Activated T-helper 1 cell treated with anti-CD3 and anti-CD28 coated beads, Interleukin-12 subunit alpha, Interleukin-12 subunit beta, Interleukin-2, Interleukin-4 antibody, amounts not matched to agents 30 ng/mL and 10 ng/mL and 1 ng/mL, durations not matched to agents 14 hours and 24 hours and 36 hours (primary cell): ENCODE measurements at places on chromosomes 1 and 21. TPM values are rescaled to one million over a fixed set of nuclear protein-coding genes. Genes with fewer than 3 reads are reported as not detected.

- DNase-seq, result no peak
Measured at GRCh38 chr21:37669249-37669648, 247.0 kb downstream of the KCNJ6 start.

- no peak for DNase-seq
Measured at GRCh38 chr1:241424480-241424971, 67.5 kb upstream of the RGS7 start.

TSACC gene
- total RNA-seq, result 0.81 TPM in 1 of 2 replicates, not detected in the other

DNA sequence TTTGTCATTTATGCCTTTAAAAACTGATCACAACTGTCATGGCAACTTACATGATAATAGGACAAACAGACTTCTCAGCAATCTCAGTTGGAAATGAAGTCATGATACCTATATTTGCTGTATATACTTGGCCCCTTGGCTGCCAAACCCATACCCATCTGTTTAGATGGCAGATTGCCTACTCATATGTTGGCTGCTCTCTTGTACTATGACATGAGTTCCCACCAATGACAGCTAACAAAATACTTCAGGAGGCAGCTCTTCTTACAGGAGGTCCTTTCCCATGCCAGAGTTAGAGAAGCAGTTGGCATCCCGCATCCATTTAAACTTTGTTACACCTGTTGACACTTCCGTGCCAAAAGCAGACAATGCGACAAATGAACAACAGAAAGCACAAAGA is 603.1 kb upstream of the ADGRL2 start:
- no peak for DNase-seq

DNA sequence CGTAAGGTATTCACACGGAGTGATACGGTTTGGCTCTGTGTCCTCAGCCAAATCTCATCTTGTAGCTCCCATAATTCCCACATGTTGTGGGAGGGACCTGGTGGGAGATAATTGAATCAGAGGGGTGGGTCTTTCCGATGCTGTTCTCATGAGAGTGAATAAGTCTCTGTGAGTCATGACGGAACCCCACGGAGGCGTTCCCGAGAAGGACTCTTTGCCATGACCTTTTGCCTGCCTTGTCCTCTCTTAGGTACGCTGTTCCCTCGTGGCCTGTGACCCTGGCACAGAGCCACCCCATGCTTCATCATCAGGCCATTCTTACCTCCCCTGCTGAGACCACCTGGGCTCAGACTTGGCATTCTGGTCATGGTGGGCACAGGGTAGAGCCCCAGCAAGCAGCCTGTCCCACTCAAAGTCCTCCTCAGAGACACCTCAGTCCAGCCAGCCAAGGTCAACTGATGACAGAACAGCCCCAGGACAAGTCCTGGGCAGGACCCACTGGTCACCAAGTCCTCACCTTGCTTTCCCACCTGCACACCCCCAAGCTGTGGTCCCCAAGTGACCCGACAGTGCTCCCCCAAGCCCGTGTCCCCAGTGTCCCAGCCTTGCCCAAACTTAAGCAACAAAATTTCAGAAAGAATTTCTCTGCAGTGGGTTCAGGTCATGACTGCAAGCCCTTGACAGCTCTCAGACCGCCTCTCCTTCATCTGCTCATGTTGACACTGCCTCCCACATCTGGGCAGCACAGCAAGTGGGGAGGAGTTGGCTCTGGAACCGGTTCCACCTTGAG is 158.4 kb downstream of the ACTL8 start:
- DNase-seq, result no peak

DNA sequence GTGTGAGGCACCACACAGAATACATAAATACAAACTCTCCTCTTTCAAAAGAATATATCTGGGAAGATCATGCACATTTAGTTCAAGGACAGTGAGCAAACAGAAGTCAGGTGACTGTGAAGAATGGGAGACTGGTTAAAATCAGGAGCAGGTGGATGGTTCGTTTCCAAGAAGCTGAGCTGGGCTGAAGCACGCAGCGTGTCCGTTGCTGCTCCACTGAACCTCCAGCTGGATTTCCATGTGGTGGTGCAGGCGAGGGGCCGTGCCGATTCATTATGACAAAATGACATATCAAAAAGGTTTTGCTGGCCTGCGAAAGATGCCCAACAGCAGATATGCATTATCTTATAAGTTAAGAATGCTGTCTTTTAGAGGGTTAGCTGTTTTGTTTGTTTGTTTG is 66.0 kb downstream of the OLIG1 start:
- DNase-seq, result no peak

HJV gene
- total RNA-seq, result not detected in 2 replicates

DNA sequence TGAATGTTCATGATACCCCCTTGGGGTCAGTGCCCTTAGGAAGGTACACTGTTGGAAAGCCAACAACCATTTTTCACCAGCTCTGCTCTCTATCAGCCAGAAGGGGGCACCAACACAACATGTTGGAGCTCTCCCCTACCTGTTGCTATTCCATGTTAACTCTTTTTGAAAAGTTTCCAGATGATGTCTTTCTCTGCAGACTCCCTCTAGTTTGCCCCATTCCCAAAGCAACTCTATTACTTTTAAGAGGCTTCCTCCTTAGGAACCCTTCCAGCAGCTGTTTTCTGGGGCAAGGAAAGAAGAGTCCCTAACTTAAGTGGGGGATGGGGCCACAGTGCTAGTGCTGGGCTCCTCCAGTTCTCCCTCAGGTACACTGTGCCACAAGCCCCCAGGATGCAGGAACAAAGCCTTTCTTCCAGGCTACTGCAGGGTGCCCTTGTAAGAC is 22.9 kb upstream of the NDC1 start:
- DNase-seq, result peak; percentile 18

GRCh38 chr1:51378871-51379270 is 48.5 kb upstream of the TTC39A start:
- DNase-seq, result no peak

DNA sequence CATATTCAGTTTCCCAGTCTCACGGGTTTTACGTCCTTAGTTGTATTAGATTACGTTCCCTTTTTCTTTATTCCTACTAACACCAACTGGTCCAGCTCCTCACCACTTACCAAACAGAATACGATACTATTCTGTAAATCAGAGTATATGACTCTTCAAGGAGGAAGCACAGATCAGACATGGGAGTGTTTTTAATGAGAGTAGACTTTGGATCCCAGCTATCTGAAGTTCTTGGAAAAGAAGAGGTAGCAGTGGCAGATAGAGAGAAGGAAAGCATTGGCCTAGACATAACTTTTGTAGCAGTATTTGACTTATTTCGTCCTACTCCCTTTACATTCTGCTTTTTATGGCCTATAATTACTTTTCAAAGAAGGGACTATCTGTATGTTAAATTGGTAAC is 24.1 kb upstream of the PLA2G4A start:
- DNase-seq, result no peak

FLAD1 gene
- 69.2 and 74.3 TPM in 2 replicates for total RNA-seq

GRCh38 chr1:205989786-205990185 is 13.4 kb downstream of the RAB7B start:
- no peak for DNase-seq

- no peak for DNase-seq
Measured at GRCh38 chr1:240766831-240767230, 154.9 kb upstream of the GREM2 start.

CFHR4 gene
- not detected in 2 replicates for total RNA-seq

GRCh38 chr1:246428542-246429308 is 78.4 kb downstream of the SMYD3 start:
- DNase-seq, result peak; percentile 2

DNA sequence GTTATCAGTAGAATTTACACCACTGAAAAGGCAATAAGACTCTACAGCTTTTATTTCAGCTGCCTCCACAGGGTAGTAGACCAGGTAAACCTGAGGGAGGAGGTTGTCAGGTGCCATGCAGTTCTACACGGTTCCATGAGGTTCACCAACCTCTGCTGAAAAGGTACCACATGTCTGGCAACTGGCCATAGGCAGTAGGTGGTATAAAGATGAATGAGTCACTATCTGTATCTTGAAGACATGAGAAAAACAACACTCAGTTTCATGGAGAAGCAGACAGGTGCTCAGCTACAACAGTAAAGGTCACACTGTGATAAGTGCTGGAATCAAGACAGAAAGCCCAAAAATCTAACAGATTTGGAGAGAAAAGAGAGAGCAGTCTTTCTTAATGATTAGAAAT is 145.4 kb downstream of the PTGER3 start:
- no peak for DNase-seq

DNA sequence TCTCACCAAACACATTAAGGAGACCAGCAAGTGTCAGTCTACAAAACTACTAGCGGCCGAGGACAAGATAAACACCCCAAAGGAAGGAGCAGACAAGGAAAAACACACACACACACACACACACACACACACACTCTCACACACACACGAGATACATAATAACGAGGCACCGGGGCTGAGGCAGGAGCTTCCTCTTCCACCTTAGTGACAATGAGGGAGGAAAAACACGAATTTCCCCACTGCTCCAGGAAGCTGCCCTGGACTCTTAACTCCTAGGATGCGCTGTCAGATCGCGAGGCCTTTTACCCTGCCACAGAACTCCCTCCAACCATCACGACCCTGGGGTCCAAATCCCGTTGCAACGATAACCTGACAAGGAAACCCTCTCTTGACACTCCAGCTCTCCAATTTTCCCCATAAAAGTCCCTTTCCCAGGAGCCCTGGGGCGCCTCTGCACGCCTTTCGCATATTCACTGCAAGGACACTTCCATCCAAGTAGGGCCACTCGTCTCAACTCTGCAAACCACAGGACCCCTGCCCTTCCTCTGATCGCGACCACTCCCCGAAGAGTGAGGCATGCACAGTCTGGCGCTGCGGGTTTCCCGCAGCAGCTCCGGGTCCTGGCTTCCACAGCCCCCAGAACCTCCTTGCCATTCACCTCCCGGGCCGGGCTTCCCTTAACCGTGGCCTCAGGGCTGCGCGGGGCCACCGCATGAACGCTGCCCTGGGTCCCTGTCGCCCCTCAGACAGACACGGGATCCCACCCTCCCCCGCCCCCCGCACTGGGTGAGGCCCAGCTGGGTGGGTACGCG is 581 bp downstream of the ETV3 start:
- DNase-seq, result no peak

CFAP107 gene
- total RNA-seq, result not detected in 2 replicates

KMO gene
- not detected in 2 replicates for total RNA-seq

DNA sequence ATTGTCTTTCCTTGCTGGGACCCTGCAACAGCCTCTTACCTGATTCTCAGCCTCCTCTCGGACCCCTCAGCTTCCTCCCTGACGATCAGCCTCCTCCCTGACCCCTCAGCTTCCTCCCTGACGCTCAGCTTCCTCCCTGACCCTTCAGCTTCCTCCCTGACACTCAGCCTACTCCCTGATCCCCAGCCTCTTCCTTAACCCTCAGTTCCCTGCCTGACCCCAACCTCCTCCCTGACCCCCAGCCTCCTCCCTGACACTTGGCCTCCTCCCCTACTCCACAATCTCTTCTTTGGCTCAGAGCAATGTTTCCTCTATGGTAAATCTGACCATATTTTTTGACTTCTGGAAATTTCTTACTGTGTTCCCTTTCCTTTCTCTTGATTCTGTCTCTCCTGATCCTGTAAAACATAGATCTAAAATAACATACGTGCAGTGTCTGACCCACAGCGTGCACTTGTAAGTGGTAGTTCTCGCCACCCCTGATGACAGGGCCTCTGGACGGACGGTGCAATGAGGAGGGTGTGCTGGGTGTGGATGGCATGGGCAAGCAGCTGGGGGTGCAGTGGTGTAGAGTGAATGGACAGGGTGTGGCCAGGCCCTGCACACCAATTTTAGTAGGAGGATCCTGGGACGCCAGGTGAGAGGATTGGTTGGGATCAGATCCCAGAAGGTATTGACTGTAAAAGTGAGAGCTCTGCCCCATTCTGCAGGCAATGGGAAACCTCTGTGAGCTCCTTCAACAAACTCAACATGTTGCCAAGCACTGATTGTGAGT is 264.1 kb downstream of the FOXD2 start:
- DNase-seq, result no peak

DNA sequence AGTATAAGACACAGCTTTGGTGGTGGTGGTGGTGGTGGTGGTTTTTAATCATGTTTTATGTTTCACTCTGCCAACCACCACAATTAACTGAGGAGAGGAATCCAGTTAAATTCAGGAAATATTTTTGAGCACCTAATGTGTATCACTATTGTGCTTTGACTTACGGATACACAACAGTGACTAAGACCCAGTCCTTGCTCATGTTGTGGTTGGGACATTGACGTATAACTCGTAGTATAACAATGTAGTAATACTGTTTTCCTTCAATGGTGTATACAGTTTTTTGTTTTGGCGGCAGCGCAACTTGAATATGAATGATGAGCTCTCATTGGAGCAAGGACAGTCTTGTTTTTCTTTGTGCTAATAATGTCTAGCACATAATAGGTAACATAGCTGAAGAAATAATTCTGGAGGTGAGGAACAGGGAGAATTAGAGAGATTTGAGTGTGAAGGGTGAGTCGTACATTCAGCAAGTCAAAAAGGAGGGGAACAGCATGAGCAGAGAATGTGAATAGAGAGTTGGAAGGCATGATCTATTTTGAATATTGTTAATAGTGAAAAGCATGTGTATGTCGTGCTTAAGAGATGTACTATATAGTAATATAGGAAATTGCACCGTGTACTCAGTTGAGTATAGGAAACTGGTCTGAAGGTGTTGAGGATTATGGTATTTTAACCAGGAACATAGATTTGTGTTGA is 5.5 kb downstream of the CACYBP start:
- no peak for DNase-seq

DNA sequence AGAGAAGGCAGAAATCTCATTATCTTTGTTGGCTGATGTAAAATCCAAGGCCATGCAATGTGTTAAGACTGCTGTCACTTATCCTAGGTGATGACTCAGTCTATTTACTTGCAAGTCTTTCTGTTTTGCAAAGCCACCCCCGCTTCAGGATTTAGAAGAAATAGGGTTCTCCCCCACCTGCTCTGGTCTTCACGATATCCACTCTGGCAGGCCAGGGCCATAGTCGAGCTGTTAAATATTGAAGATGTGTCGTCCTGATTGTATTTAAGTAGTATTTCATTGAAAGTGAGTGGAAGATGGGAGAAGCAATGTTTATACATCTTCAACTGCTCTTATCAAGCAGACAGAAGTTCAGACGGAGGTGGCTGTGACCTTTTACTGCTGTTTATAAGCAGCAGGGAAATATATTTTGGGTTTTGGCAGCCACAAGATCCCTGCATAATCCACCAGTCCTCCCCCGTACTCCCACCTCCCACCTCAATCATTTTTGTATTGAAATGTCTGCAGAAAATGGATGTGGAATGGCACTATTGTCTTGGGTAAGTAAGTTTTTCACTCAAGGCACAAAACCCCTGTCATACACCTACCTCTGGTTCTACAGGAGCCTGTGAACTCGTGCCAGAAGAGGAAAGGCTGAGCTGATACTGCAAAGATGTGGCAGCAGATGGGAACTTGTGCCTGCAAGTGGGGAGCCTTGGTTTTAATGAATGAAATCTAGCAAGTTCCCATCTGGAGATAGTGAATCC is 117.4 kb downstream of the MRPS6 start:
- no peak for DNase-seq

DCST2 gene
- total RNA-seq, result 0.26 and 0.27 TPM in 2 replicates

HMCN1 gene
- total RNA-seq, result under 0.01 TPM in 1 of 2 replicates, not detected in the other

- DNase-seq, result no peak
Measured at GRCh38 chr21:42255825-42256224, 36.9 kb downstream of the ABCG1 start.

GRCh38 chr1:107525145-107525544 is 384.3 kb downstream of the NTNG1 start:
- no peak for DNase-seq

CD101 gene
- total RNA-seq, result 0.80 and 1.0 TPM in 2 replicates

GRCh38 chr1:931380-932172 is 7.9 kb downstream of the SAMD11 start:
- DNase-seq, result no peak

TEX50 gene
- not detected in 2 replicates for total RNA-seq

- no peak for DNase-seq
Measured at GRCh38 chr1:211736351-211736915, 61.0 kb upstream of the NEK2 start.

GRCh38 chr1:225021037-225021436 is 91.6 kb downstream of the DNAH14 start:
- DNase-seq, result no peak
